ENCODE measurements at places on chromosomes 5 and 9.

- no peak for DNase-seq
These were observed 303.3 kb downstream of the FBXL7 start for GRCh38 chr5:15803280-15803679.

GRCh38 chr9:19140259-19140658 is 13.0 kb upstream of the PLIN2 start:
- no peak for DNase-seq

DNA sequence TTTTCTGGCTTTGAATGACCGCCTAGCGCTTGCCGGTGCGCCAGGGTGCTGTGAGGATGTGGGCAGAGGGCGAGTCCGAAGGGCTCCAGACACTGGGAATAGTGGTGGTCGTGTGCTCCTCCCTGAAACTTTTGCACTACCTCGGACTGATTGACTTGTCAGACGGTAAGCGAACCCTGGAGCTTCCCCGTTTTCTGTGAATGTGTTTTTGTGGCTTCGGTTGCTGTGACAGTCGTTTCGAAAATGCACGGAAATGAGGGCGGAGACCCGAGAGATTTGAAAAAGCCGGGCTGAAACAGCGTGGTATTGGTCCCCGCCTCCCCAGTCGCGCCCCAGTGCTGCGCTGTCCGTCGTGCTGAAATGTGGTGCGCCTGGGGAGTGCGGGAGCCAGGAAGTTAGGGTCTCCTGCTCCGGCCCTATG is 102.5 kb upstream of the GABRP start:
- peak; percentile 2 for DNase-seq

DNA sequence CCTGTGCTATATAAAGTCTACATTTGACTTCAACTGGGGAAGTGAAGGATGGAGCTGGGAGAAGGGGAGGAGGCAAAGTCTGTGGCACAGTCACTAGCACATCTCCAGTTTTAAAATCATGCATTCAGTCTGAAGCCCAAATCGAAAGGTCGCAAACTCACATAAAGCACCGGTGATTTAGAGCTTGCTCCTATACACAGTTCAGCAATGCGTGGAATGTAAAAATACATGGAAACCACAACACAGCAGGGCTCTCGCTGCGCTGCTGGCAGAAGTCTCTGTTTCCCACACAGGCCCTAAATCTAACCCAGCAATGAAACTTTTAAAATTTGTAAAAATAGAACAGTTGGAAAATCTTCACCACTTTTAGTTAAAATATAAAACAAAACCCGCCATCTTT is 68.2 kb downstream of the EBF1 start:
- DNase-seq = no peak

- no peak for DNase-seq
These were observed 27.7 kb downstream of the UGCG start for GRCh38 chr9:111924281-111924680.

Measured in pancreas (tissue), 10 donors.